ENCODE measurements at places on chromosomes 7 and 10.

- DNase-seq = no peak
These were observed 17.8 kb upstream of the GSAP start for GRCh38 chr7:77433901-77434300.

DNA sequence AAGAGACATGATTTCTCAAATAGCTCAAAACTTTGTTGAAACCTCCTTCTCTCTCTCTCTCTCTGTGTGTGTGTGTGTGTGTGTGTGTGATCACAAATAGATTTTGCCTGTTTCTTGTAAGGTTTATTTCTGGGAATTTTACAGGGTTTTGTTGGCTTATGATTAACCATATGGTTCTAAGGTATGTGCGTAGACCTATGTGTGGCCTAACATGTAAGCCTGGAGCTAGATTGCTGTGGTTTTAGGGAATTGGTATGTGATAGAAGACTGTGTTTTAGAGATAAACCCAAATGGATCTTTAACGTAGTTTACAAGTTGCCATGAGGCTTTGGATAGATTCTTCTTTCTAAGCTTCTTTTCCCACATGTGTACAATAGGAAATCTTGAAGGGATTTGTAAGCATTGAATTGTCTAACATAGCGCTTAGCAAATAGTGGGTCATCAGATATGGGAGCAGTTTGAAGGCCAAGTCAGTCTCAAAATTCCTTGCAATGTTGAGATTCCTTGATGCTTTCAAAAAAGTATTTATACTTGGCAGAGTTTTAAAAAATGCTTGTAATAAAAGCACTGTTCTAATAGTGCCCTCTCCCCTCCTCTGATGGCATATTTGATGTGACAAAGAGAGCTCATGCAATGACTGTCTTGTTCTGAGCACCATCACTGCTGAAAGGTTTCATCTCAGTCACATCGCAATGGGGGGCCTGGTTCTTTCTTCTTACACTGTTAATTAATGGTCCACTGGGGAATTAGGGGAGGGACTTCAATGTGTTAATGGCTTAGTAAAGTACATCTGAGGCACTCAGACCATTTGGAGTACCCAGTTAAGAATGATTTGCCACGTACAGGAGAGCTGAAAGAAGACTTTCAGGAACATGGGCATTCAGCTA, 118.2 kb downstream of the SNX10 start:
- DNase-seq = no peak

DNA sequence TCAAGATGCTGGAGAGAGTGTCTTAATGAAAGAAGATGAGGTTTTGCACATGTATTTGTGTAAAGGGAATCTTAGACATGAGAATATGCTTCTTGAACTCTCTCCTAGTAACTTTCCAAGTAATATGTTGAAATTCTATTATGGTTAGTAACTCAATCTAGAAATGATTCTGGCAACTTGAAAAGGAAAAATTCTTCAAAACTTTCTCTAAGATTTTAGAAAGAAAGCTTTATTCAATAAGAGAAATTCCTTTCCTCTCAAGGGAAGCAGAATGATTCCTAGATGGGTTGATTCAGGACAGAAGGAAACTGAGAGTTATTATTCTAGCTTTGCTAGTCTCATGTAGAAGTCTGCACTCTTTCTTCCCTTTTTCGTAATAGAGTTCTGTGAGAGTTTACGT, 364.3 kb upstream of the PLXDC2 start:
- no peak for DNase-seq

DNA sequence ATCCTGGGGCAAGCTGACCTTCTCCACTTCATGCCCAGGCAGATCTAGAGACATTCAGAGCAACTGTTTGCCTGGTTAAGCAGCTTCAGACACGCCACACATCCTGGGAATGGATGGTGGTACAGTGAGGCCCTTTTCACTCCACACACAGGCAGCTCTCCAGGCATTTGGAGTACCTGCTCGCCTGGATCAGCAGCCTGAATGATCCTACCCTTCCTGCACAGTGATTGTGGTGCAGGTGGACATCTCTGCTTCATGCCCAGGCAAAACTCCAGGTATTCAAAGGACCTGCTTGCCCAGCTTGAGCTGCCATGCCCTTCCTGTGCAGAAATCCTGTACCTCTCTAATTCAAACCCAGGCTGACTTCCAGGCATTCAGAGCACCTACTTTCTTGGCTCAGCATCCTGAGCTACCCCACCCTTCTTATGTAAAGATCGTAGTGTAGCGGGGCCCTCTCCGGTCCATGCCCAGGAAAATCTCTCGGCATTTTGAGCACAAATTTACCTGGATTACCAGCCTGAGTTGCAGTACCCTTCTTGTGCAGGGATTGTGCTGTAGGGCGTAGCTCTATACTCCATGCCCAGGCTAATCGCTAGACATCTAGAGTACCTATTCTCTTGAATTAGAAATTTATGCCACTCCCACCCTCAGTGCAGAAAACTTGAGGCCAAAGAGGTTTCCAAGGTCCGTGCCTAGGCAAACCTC, 972.8 kb downstream of the ANKRD7 start:
- no peak for DNase-seq

DNA sequence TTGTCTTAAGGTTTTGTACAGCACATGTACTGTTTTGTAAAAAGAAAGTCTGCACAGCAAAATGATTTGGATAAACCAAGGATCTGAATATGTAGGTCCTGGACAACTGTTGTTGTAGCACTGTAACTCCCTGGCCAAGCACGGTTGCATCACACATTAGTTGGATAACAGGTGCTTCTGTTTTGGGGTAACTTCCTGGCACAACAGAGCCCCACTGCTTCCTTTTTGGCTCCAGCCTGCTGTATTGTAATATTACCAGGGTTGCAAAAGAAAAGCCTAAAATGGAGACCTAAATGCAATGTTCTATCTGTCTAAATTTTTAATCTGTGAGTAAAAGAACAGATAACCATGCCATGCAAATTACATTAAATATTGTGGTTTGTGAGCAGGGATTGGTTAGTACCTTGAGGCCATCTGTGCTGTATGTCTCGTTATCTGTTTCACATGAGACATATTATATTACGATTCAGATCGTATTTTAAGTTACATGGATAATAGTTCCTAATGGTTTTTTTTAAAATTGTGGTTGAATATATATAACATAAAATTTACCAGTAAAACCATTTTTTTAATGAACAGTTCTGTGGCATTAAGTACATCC, 27.5 kb upstream of the WAC start:
- no peak for DNase-seq

DNA sequence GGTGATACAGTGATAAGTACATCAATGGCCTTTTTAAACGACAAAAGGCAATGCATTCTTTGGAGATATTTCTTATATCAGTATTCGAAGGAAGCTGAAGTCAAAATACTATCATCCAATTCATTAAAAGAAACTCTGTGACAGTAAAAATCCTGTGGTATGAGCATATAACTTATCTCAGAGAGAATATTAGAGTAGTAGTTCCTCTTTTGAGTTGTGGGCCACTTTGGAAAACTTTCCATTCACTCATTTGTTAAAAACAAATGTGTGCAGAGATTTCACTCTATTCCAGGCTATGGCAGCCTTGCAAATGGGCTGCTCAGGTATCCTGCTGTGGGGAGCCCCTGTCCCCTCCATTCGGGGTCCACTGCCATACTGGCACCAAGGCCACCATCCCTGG, 55.3 kb upstream of the ZNF438 start:
- DNase-seq = no peak

Measured in central memory CD4-positive, alpha-beta T cell (primary cell).